ENCODE measurements at places on chromosomes 5 and 9.

- no peak for DNase-seq
These were observed 183.6 kb downstream of the PTTG1 start for GRCh38 chr5:160605266-160605665.

DNA sequence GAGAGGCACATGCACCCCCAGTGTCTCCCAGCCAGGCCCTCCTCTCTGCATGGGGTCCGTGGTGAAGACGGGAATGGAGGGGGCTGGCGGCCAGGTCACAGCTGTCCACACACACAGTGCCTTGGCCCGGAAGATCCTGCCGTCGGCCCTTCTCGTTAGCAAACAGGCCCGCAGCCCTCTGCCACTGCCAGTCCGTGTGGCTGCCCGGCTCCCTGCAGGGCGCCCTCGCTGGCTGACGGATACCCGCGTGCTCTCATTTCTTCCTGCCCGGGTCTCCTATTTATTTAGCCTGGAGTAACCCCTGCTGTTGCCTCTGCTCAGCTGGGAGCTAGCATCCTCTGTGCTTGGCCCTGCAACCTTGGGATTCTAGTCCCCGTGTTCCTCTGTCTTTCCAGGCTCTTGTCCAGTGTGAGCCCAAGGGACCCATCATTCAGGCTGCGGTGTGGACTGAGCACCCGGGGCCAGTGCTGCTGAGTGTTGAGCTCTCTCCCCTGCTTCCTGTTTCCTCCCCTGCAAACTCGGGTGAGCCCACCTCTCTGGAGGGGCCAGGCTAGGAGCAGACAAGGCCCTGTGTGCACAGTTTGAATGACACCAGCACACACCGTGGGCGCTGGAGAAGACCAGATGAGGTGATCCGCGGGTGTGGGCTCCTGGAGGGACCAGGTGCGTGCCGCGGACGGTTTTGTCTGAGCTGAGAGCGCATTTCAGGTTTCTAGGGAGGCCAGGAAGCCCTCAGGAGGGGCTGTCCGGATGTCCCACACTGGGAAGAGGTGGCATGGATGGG is 14.6 kb upstream of the RNU6ATAC start:
- peak; percentile 34 for DNase-seq

DNA sequence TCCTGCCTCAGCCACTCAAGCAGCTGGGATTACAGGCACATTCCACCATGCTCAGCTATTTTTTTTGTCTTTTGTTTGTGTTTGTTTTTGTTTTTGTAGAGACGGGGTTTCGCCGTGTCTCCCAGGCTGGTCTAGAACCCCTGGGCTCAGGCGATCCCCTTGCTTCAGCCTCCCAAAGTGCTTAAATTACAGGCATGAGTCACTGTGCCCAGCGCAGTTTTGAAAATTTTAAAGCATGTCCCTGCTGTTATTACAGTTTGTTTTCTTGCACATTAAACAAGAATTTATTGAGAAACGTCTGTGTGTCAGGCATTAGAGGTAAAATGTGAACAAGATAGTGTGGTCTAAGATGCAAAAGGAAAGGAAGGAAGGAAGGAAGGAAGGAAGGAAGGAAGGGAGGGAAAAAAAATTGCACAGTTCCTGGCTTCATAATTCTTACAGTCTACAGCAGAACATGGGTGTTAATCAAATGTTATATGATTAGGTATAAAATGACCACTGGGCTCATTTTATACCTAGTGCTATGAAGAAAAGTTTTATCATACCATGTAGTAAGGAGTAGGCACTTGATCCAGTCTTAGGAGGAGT is 205.4 kb downstream of the SNX18 start:
- no peak for DNase-seq

DNA sequence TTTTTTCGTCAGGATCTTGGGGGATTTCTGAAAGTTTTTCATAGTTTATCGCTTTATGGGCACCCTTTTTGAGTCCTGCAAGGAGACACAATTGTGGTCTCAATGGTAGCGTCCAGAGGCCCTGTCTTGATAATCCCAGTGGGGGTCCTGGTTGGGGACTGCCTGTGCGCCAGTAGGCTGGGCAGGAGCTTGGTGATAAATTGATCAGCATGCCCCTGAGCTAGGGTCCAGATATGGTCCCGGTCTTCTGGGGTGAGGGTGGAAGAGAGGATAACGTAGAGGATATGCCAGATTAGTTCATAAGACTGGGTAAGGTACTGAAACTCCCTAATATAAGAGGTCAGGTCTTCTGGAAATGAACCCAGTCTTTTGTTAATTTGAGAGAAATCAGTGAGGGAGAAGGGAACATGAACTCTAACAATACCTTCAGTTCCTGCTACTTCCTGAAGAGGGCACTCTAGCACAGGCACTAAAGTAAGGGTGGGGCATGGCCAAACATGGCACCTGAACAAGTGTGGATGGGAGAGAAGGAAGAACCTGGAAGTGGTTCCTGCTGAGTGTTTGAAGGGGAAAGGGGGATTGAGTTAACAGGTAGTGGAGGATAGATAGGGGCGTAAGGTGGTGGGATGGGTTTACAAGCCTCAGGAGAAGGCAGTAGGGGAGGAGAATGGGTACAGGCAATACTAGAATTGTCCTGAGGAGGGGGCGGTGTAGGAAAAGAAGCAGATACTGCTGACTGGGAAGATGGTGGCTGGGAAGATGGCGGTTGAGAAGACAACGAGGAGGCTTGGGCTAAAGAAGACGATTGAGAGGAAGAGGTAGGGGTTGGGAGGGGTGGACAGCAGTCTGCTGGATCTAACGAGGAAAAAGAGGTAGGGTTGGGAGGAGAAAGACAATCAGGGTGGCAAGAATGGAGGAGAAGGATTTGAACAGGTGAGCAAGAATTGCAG is 33.8 kb upstream of the ANXA2R start:
- peak; percentile 56 for DNase-seq

GRCh38 chr5:169803077-169803981 is 166.3 kb downstream of the DOCK2 start:
- DNase-seq: peak; percentile 87

- peak; percentile 6 for DNase-seq
These were observed 141.7 kb downstream of the BARX1 start for GRCh38 chr9:93813221-93814076.

GRCh38 chr9:76926324-76926741 is 20.4 kb upstream of the PRUNE2 start:
- DNase-seq: peak; percentile 83

DNA sequence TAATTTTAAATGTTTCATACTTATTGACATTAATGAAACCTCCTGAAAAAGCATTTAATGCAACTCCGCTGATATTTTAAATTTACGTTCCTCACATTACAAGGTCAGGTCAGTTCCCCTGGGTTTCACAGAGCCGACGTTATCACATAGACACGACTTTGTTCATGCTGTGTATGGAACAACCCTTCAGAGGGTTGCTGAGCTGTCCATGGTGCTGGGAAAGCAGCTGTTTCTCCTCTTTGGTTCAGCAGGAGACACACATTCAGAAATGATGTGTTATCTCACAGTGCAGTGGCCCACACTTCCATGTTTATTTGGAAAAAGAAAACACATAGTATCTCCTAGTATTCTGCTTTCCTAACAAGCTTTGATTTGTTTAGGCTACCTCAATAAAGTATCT is 53.5 kb downstream of the PPP2R2B start:
- DNase-seq: peak; percentile 40

DNA sequence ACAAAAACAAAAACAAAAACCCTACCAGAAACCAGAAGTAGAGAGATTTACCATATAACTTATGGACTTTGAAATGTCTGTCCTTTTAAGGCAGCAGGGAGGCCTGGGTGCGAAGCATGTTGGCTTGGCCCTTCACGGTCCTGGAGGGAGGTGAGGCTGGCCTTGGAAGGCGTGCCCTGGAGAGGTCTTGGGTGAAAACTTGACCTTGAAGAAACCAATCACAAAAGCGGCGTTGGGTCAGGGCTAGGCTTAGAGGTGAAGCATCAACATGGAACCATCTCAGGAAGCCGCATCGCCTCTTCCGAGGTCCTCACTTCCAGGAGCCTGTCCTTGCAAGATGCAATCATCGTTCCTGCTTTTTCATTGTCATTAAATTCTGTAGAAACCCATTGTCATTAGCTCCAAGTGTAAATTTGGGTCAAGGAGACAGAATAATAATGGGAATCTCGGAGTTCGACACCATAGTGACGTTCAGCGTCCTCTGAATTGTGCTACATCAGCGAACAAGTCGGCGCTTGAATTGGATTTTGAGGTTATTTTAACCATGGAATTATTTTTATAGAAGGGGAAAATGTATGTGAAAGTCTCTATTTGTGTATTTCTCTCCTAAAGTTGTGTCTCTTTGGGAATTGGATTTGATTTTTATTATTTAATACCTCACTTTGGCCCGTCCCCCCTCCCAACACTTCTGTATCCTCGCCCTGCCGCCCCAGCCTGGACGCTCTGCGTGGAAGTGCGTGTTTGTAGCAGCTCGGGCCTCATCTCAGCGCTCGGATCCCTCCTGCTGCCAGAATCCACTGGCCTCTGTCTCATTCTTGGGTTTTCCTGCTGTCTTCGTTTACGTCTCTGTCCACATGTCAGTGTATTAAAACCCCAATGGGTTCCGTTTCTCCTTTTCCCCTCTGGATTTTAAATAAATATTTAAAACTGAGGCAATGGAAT is 11.1 kb upstream of the ORM1 start:
- peak; percentile 1 for DNase-seq

GRCh38 chr9:110807956-110808598 is 139.5 kb downstream of the MUSK start:
- no peak for DNase-seq

- DNase-seq: no peak
These were observed 197.5 kb upstream of the DMRT1 start for GRCh38 chr9:643966-644365.

DNA sequence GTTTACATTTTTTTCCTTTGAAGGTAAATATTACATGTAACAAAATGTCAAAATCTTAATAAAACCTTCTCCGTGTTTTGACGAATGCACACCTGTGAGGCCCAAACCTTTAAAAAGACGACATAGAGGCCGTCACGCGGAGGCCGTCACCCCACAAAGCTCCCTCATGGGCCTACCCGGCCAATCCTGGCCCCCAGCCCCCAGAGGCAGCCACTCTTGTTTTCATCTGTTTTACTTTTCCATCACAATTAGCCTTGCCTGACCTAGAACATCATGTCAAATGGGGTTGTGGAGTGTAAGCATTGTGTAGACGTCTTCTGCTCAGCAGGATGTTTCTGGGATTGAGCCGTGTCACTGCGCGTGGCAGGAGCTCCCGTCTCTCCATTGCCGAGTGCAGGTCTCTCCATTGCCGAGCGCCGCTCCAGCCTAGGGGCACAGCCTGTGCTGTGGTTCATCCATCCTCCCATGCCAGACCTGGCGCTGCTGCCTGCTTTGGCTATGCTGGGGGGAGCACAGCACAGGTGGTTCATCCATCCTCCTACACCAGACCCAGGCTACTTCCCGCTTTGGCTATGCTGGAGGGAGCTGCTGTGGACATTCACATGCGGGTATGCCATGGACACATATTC is 52.2 kb upstream of the IRX4 start:
- no peak for DNase-seq

DNA sequence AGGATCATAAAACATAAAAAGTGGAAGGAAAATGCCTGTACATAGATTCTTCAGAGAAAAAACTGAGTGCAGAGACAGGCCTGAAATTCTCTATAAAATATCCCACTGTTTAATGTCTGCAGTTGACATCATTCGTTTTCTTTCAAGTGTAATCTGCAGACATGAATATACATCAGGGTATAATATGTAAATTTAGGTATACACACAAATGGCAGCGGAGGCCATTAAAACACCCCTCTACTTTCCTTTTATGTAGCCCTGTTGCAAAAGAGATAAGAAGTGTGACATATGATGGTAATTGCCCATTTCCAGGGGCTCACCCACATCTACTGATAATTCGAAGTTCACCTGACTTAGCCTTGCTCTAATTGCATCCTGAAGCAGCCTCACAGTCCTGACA is 164.3 kb downstream of the SLC24A2 start:
- no peak for DNase-seq

DNA sequence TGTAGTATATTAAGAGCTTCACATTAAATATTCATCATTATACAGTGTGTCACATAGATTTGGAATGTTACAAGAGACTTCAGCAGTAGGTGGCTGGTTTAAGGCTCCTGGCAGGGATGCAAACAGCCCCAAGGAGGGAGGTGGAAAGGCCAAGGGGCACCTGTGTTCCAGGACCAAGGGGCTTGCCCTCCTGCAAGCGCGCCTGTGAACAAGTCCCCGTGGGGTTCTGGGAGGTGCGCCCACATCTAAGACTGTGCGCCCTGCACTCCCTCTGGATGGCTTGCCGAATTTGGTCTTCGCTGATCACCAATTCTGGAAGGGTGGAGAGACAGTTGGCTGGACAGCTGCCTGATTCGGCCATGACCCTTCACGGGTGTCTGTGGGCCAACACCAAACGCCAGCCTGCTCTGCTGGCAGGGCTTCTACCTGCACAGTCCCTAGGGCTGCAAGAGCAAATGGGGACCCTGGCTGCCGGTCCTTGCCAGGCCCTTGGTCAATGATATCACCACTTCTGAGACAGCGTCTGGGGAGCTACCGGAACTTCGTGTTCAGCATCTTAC is 12.1 kb upstream of the SLC25A51 start:
- no peak for DNase-seq

GRCh38 chr9:134509281-134509680 is 132.3 kb upstream of the COL5A1 start:
- DNase-seq: no peak

DNA sequence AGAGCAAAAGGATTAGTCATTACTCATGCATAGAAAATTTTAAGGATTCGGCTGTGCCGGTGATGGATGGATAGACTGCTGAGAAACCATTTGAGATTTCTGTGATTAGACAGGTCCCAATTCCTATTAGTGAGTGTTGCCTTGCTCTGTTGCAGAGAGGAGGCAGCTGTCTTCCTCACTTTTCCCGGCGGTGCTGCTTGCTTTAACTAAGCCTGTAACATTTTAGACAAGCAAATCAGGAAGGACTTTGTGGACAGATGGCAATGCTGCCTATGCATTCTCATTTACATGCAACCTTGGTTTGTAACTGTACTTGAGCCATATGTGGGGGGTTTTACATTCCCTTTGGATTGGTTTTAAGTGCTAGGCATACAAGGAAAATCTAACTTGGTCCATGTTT is 1176.3 kb downstream of the CDH18 start:
- DNase-seq: no peak

DNA sequence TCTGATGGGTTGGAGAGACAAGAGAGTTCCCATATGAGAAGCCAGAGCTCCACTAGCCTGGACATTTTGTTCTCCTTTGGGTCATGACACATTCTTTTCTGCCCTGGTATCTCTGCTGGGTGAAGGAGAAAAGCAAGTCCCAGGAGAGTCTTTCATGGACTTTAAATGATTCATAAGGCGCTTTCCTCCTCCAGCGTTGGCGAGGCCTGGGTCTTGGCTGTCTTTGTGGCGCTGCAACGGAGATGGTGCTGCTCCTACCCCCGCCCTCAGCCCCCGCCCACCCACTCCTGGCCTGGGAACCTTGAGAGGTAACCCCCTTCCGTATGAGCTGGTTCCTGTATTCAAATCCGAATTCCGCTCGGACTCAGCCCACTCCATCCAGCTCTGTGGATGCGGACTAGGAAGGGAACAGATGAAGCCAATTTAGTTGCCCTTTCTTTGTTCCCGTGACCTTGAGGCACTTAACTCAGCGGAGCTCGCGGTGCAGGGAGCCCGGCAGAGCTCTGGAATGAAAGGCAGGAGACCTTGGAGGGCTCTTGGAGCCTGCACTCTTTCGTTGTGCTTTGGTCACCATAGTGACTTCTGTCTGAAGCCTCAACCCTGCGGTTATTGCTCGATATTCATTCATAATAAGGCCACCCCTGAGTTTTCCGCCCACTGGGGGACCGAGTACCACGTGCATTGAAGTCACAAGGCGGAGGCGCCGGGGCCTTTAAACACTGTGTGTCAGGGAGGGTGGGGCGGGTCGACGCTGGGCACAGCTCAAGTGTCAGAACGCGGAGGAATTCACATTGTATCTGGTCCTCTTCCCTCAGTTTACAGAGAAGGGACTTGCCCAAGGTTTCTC is 14.0 kb upstream of the PWWP2A start:
- peak; percentile 73 for DNase-seq

- DNase-seq: no peak
These were observed 14.3 kb downstream of the OR2V2 start for GRCh38 chr5:181161534-181162175.

Data from AG20443 (cell line).